Astrocyte (in vitro differentiated cells and primary cell): ENCODE measurements at places on chromosomes 5 and 9. TPM values are rescaled to one million over a fixed set of nuclear protein-coding genes. Genes with fewer than 3 reads are reported as not detected.
A peak's percentile ranks its signal among the peaks of the same experiment; 100 is the strongest.

DNA sequence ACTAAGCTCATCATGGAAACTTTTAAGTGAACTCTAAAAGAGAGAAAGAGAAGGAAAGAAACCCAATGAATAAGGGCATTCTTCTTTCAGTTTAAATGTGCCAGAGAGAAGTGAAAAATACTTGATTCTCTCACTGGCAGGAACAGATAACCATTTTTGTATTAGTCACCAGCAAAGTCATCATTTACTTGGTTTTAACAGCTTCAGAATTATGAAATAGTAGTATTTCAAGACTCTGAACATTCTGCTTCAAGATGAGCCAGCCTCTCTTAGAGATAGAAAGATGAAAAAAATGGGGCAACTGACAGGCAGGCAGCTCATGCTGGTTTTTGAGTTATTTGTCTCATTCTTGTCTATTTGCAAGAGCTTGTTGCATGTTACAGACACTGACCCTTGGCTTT is 103.5 kb downstream of the GCNT1 start:
- peak; percentile 78 for DNase-seq

GRCh38 chr5:159331093-159331973 is 1.0 kb upstream of the IL12B start:
- DNase-seq, result no peak

- no peak for DNase-seq
Observed at GRCh38 chr9:136799854-136800657, 3.9 kb downstream of the CCDC183 start.

GRCh38 chr5:150519560-150519945 is 11.6 kb downstream of the NDST1 start:
- no peak for DNase-seq

GRCh38 chr5:128169401-128170017 is 85.9 kb downstream of the SLC12A2 start:
- no peak for DNase-seq

DNA sequence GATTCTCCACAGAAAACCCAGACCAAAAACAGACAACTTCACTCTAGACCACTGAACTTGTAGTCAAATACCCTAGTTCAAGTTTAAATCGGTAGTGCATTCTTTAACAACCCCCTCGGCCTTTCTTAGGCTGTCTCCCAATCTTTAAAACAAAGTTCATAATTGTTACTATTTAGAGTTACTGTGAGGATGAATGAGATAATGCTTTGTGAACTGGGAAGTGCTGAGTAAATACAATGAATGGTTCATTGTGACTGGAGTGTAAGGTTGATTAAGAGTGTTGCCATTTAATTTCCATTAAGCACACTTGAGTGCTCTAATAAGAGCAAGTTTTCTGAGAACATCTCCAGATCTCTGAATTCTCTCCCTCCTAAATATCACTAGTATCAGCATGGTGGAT is 228.8 kb upstream of the PIK3R1 start:
- no peak for DNase-seq

The DIRAS2 gene
- 0.24 and 0.27 TPM in 2 replicates for total RNA-seq

DNA sequence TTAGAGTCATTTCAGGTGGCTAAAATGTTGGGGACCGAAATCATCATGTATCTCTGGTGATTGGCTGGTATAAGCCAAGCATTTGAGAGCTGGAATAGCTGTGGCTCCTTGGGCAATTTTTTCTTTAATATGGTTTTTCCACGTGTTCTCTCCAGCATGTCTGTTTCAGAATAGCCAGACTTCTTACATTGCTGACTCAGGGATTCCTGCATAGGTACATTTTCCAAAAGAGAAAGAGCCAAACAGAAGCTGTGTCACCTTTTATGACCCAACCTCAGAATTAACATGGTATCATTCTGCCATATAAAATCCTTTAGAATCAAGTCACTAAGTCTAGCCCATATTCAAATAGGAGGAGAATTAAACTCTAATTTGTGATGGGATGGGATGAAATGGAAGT is 74.8 kb upstream of the TSLP start:
- DNase-seq, result no peak

DNA sequence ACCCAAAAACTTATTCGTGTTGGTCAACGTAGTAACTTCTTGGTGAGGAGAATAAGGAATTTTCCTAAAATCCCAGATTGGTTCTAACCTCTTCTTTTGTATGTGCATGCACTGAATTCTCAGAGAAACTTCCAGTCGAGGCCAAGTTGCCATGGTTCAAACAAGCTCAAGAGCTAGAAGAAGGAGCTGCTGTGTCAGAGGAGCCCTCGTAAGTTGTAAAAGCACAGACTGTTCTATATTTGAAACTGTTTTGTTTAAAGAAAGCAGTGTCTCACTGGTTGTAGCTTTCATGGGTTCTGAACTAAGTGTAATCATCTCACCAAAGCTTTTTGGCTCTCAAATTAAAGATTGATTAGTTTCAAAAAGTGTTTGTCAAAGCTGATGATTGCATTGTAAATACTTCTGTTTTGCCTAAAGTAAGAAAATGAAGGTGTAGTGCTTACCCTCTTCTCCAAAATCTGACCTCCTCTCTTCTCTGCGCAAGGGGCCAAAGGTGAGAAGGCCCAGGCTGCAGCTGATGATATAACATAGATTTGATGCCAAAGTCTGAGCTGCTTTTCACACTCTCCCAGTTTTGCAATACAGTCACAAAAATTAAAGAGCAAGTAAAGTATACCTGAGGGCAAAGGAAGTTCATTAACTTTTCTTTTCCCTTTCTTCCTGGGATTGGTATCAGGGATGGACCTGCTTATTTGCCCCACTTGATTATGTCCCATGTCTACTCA is 210.8 kb downstream of the ADAMTSL1 start:
- no peak for DNase-seq

- no peak for DNase-seq
Observed at GRCh38 chr5:146338774-146339714, at the start of gene POU4F3. Gene POU4F3, plus strand, starts transcription at chr5:146338839. Its CDS starts 274 bp downstream, at chr5:146339113.

- no peak for DNase-seq
Observed at GRCh38 chr9:37025823-37026112, 8.3 kb downstream of the PAX5 start.

GRCh38 chr9:95457769-95458168 is 59.0 kb downstream of the PTCH1 start:
- DNase-seq, result peak; percentile 42

The GRXCR2 gene
- not detected in 2 replicates for total RNA-seq

GRCh38 chr5:67139030-67139429 is 57.6 kb downstream of the CD180 start:
- DNase-seq, result no peak

The COL27A1 gene
- 27.6 and 31.2 TPM in 2 replicates for total RNA-seq

GRCh38 chr5:4405614-4406219 is 734.4 kb upstream of the ADAMTS16 start:
- no peak for DNase-seq
